Activated CD4-positive, alpha-beta T cell treated with anti-CD3 and anti-CD28 coated beads, Interleukin-2, amount 50 U/mL, for 1 hour (primary cell): ENCODE measurements at places on chromosomes 16 and 17.
A peak's percentile ranks its signal among the peaks of the same experiment; 100 is the strongest.

DNA sequence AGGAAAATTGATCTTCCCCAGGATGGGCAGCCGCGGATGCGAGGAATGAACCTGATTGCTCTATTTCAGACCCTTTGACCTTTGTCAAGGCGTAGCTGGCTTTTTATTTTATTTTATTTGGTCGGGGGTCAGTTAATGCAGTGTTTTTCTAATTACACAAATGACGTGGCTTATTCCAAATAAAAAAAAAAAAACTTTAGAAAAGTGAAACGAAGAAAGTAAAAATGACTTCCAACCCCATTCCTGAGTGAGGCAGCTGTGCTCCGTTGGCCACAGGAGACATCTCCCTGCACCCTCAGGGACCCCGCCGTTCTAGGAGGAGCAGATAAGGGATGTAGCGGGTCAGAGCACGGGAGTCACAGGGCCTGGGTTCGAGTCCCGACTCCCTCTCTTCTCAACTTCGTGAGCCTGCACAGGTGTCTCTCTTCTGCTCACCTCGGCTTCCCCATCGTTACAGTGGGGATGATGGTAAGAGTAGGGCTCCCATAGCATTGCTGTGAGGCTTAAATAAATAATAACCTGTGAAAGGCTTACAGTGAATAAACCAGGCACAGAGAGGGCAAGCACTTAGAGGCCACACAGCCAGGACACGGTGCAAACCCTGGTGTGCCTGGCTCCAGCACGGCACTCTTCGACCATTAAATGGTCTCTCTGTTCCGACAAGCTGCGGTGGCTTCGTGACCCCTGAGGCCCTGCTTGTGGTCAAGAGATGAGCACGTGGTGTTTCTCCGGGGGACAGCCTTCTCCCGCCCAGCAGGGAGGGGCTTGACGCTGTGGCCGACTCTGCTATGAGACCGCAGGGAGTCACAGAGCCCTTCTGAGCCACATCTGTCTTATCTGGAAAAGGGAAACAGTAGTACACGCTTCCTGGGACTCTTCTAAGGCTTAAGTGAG is 10.2 kb downstream of the FOXF1 start:
- no peak for DNase-seq

DNA sequence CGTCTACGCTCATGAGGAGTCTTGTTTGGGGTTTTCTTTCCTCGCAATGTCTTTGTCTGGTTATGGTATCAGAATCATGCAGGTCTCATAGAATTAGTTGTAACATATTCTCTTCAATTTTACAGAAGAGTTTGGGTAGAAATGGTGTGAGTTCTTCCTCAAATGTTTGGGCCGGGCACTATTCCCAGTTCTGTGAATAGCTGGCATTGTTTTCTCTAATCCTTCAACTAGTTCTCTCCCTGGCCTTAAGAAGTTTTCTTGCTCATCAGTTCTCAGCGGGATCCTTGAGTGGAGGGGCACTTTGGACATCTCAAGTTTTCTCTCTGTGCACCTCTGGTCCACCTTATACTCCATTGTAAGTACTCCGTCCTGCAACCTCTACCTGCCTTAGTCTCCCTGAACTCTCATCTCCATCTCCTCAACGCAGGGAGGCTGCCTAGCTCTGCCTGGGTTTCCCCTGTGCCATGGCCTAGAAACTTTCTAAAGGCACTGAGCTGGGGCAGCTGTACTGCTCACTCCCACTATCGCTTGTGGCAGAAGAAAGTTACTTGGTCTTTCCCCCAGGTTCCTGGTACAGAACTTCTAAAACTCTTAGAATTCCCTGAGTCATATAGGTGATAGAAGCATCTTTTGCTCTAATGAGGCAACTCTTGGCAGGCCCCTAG is 16.9 kb downstream of the NSMCE1 start:
- no peak for DNase-seq

- DNase-seq = no peak
Observed at GRCh38 chr16:66309215-66309807, 57.2 kb upstream of the CDH5 start.

- DNase-seq = no peak
Observed at GRCh38 chr17:60665602-60666001, 12.0 kb upstream of the BCAS3 start.

GRCh38 chr17:49005140-49005539 is 8.0 kb downstream of the IGF2BP1 start:
- no peak for DNase-seq

DNA sequence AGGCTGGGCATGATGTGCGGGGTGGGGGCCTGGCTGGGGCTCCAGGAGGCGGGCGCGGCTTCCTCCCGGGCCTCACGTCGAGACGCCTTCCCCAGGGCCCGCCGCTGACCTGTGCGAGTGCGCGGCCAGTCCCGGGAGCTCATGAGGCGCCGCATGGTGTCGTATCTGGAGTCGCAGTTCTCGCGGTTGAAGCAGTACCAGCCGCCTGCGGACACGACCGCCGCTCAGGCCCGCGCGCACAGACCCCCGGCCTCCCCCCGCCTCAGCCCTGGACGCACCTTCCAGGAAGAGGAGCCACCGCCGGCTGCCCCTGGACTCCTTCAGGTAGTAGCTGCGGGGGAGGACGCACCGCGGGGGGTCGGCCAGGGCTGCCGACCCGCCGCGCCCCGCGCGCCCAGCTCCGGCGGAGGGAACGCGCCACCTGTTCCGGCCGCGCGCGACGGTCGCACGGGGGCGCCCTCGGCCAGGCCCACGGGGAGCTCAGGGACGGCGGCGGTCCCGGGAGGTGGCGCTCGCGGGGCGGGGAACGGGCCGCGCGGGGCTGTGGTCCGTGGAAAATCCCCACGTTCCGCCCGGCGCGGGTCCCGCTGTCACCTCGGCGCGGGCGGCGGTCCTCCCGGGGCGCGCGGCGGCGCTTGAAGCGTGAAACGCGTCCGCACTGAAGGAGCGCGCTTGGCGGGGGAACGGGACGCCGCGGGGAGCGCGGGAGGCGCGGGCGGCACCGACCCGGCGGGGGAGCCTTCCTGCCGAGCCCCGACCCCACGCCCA is 1.4 kb downstream of the NOTUM start:
- peak; percentile 82 for DNase-seq

DNA sequence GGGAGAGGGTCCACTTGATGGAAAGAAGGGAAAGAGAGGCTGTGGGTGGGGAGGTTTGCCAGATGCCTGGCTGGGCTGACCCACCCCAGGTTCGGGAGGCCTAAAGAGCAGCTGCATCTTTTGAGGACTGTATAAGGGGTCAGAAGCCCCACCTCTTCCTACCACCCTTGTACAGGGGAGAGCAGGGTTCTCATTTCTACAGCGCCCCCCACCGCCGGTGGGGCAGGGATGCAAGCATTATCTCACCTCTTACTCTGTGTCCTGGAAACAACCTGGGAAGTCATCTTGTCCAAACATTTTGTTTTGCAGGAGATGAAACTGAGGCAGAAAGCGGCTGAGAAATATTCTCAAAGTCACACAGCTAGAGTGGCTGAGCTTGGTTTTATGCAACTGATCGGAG is 22.5 kb upstream of the CCDC182 start:
- no peak for DNase-seq

- no peak for DNase-seq
Observed at GRCh38 chr17:78912082-78912481, 9.1 kb upstream of the CEP295NL start.

GRCh38 chr16:63038397-63039106 is 1002.3 kb upstream of the CDH8 start:
- no peak for DNase-seq

DNA sequence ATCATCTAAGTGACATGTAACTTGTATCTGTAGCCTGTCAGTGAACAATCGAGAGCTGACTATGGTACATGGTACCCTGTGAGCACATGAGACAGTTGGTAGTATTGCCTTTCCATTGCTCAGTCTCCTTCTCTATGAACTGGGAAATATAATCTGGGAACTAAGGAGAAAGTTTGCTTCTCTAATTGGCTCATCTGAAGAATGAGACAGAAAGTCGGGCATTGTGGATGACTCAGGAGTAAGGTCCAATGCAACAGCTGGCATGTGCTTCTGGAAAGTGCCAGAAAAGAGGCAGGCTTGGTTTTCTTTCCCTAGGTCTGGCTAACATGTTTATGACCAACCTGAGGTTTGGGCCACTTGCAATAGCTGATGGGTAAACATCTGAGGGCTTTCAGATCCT is 51.9 kb downstream of the ZZEF1 start:
- DNase-seq = no peak

DNA sequence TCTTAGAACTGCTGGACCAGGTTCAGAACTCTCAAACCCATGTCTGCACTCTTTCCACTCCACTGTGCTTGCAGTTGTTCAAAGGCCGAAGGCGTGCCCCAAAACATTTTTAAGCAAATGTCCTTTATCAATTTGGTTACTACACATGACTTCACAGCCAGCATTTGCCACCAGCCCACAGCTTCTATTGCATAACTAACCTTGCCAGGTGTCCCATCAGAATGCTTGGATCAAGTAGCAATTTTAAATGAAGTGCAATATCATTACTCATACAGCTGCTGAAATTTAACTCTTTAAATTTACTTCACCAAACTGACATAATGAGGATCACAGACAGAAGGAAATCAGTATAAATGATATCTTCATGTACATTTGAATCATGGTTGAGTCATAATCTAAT is 29.8 kb upstream of the HS3ST3A1 start:
- DNase-seq = no peak

- DNase-seq = no peak
Observed at GRCh38 chr16:86033016-86033474, 134.1 kb downstream of the IRF8 start.

GRCh38 chr17:37118366-37119137 is 169.8 kb downstream of the AATF start:
- no peak for DNase-seq
